ENCODE measurements at places on chromosomes 11 and 22.

DNA sequence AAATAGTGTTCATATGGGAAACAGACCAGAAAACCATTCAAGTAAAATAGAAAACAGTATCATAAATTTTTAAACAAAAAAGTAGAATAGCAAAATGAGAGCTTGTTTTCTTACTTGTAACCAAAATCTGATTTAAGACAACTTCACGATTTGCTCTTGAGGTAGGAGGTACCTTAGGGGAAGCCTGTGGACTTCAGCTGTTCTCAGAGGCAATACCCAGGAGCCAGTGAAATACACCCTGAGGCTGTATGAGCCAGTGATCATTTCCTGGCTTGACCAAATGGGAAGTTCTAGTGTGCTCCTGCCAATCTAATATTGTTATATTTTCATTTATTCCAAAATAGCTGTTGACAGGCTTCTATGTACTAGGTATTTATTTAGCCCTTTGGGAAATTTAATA lies 104.8 kb downstream of the ARHGAP42 start:
- peak; percentile 9 for DNase-seq

- DNase-seq = no peak
Observed at GRCh38 chr11:3015796-3016195, 23.7 kb upstream of the NAP1L4 start.

DNA sequence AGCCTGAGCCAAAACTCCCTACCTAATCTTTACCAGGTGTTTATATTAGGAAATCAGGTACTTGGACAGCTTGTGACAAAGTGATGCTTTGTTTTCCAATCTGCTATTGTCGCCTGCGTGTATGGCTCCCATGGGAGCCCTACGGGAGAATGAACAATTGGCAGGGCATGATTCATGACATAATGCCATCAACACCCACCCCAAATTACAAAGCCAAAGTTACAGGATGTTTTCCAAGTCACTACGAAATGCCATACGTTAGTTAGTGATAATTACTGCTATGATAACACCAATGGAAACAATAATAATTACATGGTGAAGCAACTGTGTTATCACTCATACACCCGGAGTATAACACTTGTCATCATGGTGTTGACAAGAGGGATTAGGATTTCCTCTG lies 226.4 kb downstream of the FAM181B start:
- no peak for DNase-seq

DNA sequence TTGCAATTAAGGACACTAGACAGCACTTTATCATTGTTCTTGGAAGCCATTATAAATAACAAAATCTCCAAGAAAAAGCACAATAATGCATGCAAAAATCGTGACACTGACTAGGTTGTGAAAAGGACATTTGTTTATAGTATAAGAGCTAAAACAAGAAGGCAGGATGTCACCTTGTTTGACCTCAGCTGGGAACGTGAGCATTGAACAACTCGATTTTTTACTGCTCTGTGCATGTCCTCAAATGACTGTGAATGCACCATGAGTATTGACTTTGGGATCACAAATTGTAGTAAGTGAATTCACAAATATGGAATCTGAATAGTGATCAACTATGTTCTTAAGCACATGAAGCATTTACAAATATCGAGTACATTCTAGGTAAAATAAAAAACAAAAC lies 35.3 kb upstream of the ARHGAP20 start:
- DNase-seq = no peak

GRCh38 chr11:60855726-60856633 lies at the start of gene PTGDR2:
PTGDR2 (minus strand) TSS chr11:60855950; CDS start chr11:60853722, 2,228 bp downstream.
- DNase-seq = no peak

GRCh38 chr11:10716122-10716521 lies 22.6 kb upstream of the IRAG1 start:
- DNase-seq = peak; percentile 80

GRCh38 chr22:38758276-38758945 lies 2.6 kb upstream of the SUN2 start:
- DNase-seq = no peak

GRCh38 chr11:32713496-32713895 lies 81.0 kb downstream of the CCDC73 start:
- no peak for DNase-seq

DNA sequence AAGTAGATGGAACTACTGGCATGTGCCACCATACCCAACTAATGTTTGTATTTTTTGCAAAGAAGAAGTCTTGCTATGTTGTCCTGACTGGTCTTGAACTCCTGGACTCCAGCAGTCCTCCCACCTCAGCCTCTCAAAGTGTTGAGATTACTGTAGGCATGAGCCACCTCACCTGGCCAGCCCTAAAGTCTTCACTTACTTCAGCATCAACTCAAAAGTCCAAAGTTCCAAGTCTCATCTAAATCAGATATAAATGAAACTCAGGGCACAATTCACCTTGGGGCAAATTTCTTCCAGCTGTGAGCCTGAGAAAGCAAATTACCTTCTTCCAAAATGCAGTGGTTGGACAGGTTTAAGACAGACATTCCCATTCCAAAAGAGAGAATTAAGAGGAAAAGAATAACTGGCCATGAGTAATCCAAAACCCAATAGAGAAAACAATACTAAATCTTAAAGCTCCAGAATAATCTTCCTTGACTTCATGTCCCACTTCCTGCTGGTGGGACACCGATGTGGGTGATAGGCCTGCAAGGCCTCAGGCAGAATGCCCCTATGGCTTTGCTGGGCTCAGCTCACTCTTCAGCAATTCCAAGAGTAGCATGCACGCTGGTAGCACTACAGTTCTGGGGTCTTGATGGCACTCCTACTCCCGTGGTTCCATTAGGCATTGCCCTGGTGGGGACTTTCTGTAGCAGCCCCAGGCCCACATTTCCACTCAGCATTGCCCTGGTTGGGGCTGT lies 50.3 kb downstream of the TUG1 start:
- no peak for DNase-seq

- no peak for DNase-seq
Observed at GRCh38 chr11:110126936-110127335, 33.7 kb downstream of the ZC3H12C start.

Measured in fibroblast of skin of back (primary cell).